ENCODE measurements at places on chromosomes 3 and 15. TPM values are rescaled to one million over a fixed set of nuclear protein-coding genes. Genes with fewer than 3 reads are reported as not detected.
A peak's percentile ranks its signal among the peaks of the same experiment; 100 is the strongest.

Gene SLC38A3
- not detected for total RNA-seq

Gene TBC1D2B
- 67.6 TPM for total RNA-seq

Gene ERICH6
- not detected for total RNA-seq

Gene RBP2
- total RNA-seq: 478 TPM

Gene FSD2
- not detected for total RNA-seq

- peaks cover 15% of the 10 kb centered on the region for H3K4me1 ChIP-seq
- H3K4me3 ChIP-seq: no peak overlapping the region
These were observed 87.2 kb upstream of the TBL1XR1 start for GRCh38 chr3:177284383-177284881.

- H3K36me3 ChIP-seq: no peaks in the 10 kb centered on the region
- no peak for DNase-seq
- H3K27me3 ChIP-seq: no peaks in the 10 kb centered on the region
These were observed 72.3 kb upstream of the THBS1 start for GRCh38 chr15:39508536-39508935.

GRCh38 chr3:123130079-123130750 lies 63.4 kb downstream of the PDIA5 start:
- H3K27ac ChIP-seq: peak overlapping the region; percentile 92
- H3K27me3 ChIP-seq: no peaks in the 10 kb centered on the region
- H3K4me3 ChIP-seq: no peak overlapping the region
- DNase-seq: peak; percentile 92
